ENCODE measurements at places on chromosomes 7 and 10.

DNA sequence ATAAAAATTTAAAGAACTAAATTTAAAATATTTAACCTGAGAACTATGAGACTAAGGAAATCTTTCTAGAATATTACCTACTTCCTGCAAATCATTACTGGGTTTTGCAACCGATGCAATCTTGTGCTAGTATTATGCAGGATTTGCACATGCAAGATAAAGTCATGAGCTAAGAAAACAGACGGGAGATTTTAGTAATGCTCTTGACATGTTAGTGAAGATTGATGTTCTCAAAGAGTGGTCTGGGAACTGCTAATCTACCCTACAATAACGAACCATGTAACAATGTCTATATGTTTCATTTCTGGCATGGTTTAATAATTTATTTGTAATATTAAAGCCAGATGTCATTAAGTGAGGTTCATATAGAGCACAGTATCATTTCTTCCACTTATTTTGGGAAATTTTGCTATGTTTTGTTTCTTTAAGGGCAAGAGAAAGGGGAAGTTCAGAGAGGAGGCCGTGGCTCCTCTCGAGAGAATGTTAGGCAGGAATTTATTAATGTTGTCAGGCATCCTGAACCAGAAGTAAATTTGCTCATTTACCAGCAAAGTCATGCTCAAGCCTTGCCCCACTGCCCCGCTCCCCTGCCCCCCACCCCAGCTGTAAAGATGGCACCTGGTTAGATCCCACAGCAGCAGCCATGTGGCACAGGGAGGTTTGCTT, 22.8 kb downstream of the LRRC17 start:
- no peak for DNase-seq

DNA sequence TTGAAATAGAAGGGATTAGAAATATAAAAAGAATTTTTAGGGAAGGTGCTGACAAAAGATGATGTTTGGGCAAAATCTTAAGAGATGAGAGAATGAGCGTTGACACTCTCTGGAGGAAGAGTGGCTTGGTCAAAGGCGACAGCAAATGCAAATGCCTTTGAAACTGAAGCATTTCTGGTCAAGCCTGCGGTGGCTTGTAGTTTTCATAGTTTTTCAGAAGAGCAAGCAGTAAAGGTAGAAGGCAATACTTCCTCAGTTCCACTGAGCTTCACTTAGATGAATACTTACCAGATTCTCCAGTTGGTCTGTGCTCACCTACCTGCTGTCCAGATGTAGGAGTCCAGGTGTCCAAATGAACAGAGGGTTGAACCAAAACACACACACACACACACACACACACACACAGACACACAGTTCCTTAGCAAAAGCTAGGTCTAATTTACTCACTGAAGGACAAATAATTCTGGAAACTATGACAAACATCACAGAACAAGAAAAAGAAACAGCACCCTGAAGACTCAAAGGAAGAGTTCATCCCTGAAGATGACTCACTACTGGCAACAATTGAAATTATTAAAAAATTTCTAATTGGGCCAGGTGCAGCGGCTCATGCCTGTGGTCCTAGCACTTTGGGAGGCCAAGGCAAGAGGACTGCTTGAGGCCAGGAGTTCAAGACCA, 12.1 kb upstream of the STK17A start:
- DNase-seq, result no peak

DNA sequence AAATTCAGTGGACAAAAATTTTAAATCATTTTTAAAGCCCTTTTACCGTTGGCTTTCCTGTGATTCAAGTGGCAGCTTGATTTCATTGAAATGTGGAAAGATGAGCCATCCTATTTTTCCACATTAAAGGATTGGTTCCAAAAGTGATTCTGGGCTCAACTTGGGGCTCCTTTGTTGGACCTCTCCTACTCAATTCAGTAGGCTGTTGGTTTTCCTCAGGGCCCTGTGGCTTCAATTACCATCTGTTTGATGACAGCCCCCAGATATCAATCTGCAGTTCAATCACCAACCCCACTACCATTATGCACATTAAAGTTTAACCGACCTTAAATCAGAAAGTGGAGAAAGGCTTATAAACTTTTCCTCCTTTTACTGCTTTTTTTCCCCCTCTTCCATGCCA, 47.3 kb downstream of the AVL9 start:
- DNase-seq, result no peak

DNA sequence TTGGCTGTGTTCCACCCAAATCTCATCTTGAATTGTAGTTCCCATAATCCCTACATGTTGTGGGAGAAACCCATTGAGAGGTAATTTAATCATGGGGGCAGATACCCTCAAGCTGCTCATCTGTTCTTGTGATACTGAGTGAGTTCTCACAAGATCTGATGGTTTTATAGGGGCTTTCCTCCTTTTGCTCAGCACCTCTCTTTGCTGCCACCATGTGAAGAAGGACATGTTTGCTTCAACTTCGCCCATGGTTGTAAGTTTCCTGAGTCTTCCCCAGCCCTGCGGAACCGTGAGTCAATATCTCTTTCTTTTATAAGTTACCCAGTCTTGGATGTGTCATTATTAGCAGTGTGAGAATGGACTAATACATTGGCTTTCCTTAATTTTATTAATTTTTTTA, 527.8 kb downstream of the MDFIC start:
- no peak for DNase-seq

DNA sequence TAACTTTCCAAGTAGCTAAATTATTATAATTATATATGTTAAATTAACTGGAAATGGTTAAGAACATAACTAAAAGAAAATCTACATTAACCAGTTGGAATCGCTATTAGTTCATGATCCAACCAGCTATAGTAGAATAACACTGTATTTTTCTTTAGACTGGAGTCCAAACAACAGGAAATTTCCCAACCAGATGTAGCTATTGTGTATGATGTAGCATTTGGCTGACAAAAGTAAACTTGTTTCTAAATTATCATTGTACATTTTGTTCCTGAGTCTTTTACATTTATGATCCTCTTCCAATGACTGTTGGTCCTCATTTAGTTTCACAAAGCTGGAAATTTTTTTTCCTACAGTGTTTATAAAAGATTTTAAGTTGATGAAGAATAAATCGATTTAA, 62.1 kb downstream of the PAPSS2 start:
- no peak for DNase-seq

DNA sequence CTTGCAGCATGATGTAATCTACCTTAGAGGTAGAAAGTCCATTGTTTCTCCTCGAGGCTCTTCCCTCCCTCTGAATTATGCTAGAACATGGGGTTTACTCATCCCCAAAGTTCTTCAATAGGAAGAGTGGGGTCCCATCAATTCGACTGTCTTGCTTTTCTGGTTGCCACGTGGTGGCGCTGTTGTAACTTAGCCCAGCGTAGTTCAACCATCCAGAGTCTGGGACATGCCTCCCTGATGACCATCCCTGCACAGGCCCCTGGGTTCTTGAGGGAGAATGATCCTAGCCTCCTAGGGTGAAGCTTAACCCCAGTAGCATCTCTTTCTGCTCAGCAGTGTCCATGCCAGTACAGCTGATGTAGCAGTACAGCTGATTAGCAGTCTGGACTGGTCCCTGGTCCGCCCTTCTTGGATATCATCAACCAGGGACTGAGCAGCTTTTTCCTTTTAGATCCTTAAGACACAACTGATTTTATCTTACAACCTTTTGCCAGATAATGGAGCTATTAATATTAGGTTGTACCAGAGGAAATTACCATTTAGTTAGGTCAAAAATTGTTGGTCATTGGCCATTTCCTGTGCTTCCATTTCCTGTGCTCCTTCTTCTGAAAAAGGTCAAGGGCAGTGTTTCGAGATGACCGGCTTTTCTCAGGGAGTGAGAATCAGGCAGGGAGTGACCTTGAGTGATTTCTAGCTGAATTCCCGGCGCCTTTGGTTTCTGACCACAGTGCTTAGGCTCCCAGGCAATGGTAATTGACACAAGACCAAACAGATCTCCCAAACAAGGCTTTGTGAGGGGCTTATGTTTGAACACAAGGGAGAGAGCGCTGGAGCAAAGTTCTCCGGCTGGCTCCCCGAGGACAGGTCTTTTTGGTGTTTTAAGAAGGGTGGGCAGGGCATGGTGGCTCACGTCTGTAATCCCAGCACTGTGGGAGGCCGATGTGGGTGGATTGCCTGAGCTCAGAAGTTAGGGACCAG, 65.4 kb downstream of the TACC2 start:
- no peak for DNase-seq

DNA sequence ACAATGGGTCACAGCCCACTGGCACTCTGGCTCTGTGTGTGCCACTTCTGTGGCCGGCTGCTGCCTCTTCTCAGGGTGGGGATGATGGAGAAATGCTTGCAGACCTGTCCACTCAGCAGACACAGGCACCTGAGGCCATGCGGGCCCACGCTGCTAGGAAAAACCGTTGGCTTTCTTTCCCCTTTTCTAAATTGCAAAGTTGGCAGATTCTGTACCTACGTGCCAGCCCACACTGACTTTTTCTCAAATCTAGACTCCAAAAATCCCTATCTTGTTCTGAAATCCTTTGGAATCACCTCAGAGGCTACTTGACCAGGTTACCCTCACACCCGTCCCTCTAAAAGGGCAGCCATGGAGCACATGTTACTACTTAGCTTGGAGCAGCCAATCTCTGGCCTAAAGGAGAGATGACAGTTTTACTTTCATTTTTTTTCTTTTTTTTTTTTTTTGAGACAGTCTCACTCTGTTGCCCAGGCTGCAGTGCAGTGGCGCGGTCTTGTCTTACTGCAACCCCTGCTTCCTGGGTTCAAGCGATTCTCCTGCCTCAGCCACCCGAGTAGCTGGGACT, 99.4 kb downstream of the RNF216 start:
- no peak for DNase-seq

DNA sequence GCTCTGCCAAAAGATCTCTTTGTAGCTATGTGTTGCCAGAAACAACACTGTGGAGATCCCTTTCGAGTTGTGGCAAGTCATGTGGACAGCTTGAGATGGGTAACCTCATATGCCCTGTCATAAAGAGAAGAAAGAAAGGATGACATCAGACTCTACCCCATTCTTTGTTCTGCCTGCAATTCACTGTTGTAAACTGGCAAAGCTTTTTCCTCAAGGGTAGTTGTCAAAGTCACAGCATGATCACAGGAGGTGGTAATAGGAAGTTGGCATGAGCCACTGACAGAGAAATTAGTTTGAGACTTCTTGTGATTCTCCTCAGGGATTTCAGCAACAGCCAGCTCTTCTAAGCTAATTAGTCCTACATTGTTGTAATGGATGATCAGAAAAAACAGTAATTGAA, 19.4 kb upstream of the MINDY3 start:
- DNase-seq, result no peak

- DNase-seq, result no peak
Observed at GRCh38 chr10:95469251-95469650, 91.9 kb downstream of the SORBS1 start.

DNA sequence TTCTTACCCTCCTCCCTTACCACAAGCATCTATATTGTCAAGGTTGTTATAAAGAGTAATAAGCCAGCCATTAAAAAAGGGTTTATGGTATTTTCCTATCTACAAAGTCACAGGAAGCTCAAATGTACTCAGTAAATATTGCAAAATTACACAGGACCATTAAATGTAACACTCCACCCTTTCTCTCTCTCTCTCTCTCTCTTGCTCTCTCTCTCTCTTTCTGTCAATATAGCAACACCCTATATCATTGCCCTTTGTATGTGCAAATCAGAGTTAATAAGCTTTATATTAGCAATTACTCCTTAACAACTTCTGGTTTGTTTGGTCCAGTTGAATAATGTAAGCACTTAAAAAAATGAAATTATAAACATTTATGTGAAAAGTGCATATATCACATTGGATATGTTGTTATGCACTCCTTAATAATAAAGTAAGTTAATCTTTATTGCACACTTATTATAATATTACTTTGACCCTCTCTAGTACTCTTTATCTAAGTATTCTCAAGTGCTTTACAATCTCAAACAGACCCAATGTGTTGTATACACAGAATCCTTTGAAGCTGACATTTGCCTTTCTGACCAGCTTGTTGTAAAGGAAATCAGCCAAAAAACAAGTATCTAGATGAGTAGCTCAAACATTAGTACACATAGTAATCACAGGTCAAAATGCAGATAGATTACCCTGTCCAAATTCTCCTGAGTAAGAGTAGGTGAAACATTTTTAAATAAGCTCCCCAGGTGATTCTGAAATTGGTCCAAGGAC, 93.2 kb downstream of the CFTR start:
- no peak for DNase-seq

DNA sequence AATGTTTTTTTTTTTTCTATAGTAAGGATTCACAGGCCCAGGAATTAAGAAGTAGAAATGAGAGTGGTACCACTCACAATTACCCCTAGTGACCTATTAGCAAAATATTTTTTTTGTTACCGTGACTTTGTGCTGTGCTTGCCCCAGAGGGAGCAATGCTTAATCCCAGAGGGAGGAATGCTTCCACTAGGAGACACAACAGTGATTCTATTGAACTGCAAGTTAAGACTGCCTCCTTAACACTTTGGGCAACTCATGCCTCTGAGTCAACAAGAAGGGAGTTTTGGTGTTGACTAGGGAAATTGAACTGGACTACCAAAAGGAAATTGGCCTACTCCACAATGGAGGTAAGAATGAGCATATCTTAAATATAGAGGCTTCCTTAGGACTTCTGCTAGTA, 17.2 kb upstream of the MEOX2 start:
- DNase-seq, result no peak

- DNase-seq, result no peak
Observed at GRCh38 chr7:129553899-129554461, 51.6 kb downstream of the SMKR1 start.

GRCh38 chr7:7857143-7857583, 111.4 kb upstream of the GLCCI1 start:
- no peak for DNase-seq

Measured in stimulated activated CD8-positive, alpha-beta memory T cell treated with anti-CD3 and anti-CD28 coated beads, Interleukin-12 subunit alpha, Interleukin-12 subunit beta, amount 100 ng/mL, for 1 hour (primary cell).